NCI-H1417 treated with DMSO at 0.1 percent for 48 hours (cell line): ENCODE measurements at places on chromosomes 13 and 19.

- DNase-seq = no peak
Observed at GRCh38 chr19:45935267-45935666, 20.7 kb upstream of the NANOS2 start.

- no peak for DNase-seq
Observed at GRCh38 chr19:16288544-16288943, 36.1 kb upstream of the KLF2 start.

DNA sequence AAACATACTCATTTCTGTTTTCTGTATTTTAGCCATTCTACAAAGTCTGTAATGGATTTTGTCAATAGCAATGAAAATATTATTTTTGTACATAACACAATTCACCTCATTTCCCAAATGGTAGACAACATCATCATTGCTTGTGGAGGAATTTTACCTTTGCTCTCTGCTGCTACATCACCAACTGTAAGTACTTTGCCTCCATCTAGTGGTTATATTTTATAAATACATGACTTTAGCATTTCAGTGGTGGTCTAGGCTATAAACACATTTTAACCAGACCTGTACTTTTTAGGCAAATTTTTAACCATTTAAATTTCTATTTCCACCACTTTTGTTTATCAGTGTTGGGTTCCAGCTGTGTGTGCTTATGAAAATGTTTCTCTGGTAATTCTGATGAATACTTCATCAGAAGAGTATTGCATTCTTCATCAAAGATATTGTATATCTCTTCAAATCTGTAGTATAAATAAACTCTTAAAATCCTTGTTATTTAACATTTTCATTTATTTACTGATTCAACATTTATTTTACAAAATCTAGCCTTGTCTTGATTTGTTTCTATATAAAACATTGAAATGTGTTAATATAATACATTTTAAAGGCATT, 222.4 kb downstream of the NBEA start:
- DNase-seq = peak; percentile 44

- no peak for DNase-seq
Observed at GRCh38 chr19:8075158-8076074, 22.9 kb downstream of the CCL25 start.

DNA sequence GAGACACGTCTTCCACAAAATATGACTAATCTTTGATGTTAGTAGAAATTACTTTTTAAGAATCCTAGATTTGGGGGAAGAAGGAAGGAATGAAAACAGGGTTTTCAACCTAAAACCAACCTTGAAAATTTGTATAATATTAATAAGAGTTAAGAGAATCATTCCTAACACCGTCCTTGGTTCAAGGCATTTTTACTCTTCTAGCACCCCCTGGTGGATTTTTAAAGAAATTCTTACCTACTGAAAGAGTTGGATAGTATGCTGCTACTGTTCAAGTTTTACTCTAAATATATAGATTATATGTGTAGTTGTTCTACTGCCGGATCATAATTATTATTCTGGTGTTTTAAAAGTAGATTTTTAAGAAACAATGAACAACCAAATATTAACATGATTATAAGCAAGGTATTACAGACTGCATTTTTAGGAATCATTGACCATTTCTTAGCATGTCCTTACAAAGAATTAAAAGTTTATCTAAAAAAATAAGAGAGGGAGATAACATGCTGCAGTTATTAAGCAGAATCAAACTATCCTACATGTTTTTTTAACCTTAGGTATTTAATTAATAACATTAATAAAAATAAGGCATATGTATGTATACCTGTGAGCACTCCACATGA, 7.4 kb upstream of the SLITRK6 start:
- DNase-seq = peak; percentile 74

GRCh38 chr13:71801781-71802180, 65.2 kb downstream of the DACH1 start:
- DNase-seq = peak; percentile 97

GRCh38 chr19:47058621-47059022, 10.2 kb upstream of the TMEM160 start:
- DNase-seq = no peak

DNA sequence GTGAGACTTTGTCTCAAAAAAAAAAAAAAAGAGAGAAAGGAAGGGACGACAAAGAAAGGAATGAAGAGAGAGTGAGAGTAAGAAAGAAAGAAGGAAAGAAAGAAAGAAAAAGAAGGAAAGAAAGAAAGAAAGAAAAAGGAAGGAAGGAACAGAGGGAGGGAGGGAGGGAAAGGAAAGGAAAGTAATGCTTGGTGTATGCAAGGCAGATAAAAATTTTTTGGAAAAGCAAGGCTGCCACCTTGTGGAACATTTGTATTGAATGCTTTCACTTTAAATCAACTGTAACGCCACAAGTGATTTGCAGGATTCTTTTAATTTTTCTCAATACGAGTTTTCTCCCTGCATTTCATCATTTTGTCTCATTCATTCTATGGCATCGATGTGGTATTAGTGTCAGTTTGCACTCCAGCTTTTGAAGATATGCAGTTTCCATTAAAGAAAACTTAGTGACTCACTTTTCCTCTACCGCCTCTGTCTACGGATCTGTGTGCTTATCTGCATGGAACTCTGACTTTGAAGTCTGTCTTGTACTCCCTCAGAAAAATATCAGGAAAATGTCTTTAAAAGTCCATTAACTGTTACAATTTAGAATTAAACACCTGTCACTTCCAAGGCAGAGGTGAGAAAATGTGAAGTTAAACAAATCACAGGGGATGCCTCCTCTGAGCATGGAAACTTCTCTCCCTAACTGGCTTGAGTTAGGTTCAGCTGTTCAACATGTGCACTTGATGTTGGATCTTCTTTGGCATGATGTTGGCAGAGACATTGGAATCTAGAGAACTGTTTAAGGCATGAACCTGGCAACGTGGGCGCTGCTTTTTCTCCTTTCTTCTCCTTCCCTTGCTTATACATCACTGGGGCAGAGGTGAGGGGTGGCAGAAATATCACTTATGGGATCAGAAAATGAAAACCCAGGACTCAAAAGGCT, 20.0 kb upstream of the ZDHHC20 start:
- no peak for DNase-seq

- DNase-seq = no peak
Observed at GRCh38 chr13:110367620-110368019, 60.5 kb downstream of the COL4A2 start.

DNA sequence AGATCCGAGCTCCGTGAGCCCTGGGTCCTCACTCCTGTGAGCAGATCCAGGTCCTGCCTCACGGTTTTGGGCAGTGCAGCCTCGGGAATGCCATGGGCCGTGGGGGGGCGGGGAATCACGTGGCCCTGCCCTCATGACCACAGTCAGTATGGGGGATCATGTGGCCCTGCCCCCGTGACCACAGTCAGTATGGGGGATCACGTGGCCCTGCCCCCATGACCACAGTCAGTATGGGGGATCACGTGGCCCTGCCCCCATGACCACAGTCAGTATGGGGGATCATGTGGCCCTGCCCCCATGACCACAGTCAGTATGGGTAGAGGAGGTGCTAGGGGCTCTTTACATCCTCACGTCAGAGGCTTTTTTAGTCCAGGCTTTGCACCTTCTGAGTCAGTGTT, 64.3 kb upstream of the F7 start:
- no peak for DNase-seq

DNA sequence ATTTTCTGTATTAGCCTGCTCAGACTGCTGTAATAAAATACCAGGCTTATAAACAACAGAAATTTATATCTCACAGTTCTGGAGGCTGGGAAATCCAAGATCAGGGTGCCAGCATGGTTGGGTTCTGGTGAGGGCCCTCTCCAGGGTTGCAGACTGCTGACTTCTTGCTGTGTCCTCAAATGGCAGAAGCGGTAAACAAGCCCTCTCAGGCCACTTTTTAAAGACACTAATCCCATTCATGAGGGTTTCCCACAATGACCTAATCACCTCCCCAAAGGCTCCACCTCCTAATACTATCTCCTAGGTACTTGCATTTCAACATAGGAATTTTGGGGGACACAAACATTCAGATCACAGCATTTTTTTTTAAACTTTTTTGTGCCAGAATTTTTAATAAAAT, 159.3 kb downstream of the PDS5B start:
- no peak for DNase-seq

- no peak for DNase-seq
Observed at GRCh38 chr13:37094840-37095239, 10.6 kb downstream of the CSNK1A1L start.

DNA sequence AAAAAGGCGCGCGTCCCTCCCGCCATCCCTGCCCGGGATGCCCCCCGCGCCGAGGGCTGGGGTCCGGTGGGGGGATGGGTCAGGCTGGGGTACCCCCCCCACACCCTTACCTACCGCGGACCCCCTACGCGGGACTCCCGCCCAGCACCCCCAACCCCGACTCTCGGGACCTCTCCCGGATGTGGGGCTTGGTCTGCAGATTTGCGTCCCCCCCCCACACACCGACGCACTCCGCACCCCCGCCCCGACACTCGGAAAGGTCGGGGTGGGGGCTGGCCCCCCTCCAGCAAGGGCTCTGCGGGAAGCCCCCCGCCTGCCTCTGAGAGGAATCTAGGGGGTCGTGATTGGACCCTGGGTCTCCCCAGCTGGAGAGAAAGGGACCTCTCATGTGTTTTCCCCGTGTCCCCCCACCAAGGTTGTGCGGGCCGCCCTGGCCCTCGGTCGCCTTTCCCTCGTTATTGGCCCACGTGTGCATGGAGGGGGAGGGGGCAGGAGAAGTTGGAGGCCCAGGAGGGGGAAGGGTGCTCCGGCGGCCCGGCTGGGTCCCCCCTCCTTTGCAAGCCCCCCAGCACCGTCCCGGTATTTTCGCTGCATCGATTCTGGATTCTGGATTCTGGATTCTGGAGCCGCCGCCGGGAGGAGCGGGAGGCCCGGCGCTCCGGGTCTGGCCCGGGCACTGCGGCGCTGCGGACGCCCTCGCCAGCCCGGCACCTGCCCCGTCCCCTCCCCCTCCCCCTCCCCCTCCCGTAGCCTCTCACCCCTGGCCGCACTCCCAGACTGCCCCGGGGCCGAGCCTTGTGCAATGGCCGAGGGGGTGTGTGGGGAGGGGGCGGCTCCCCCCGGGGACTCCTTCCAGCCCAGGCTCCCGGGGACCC, 607 bp downstream of the NFIC start:
- no peak for DNase-seq

DNA sequence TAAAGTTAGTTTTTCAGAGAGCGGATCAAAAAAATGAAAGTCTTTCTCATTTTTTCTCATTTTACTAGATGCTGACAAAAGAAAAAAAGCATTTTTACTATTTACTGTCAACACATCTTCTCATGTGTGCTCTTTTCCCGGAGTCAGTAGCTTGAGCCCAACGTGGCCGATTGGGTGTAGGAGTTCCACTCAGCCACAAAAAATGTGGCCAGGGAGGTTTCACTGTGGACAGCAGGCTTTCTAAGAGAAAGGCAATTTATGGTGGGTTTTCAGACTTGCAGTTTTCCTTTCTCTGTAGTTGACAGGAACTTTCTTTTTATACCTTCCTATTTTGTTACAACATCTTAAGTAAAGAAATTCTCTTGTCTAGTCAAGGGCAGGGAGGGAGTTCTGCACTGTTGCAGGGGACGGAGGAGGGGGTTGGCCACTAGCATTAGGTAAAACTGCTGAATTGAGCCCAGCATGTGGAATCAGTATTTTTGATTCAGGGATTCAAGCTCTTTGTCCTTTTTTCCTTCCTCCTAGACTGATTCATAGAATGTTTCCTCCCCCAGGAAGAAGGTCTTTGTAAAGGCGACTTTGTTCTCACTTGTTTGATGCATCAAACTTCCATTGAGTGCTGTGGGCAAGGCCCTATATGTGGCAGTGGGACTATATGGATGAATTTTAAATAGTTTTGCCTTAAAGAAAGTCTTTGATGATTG, 123.1 kb downstream of the B3GLCT start:
- no peak for DNase-seq

DNA sequence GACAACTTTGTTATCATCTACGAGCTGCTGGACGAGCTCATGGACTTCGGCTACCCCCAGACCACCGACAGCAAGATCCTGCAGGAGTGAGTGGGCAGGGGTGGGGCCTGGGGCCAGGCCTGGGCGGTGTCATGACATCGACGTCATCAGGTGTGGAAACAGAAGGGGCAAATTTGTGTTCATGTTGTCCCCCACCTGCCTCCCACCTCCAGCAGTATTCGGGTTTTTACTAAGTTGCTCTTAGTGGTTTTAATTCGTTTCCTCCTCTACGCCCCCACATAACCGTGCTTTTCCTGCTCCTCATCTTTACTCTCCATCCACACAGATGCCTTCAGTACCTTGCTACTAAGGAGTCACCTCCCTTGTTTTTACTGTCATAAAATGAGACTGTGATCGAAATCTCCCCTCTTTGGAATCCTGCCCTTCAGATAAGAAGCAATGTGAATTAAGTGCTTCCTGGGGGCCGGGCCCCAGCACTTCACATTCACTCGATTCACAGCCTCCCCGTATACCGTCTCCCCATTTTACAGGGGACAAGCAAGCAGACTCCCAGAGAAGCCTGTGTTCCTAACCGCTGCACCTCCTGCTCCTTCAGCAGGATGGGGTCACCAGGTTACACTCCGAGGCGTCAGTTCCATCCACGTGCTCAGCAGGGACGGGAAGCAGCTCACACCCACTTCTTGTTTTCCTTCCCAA, 10.5 kb downstream of the AP1M1 start:
- DNase-seq = no peak

GRCh38 chr19:33558151-33558550, 36.6 kb upstream of the PEPD start:
- no peak for DNase-seq

GRCh38 chr19:8240274-8241229, 31.4 kb downstream of the CERS4 start:
- no peak for DNase-seq

- no peak for DNase-seq
Observed at GRCh38 chr13:30418717-30419459, 3.4 kb upstream of the UBE2L5 start.

DNA sequence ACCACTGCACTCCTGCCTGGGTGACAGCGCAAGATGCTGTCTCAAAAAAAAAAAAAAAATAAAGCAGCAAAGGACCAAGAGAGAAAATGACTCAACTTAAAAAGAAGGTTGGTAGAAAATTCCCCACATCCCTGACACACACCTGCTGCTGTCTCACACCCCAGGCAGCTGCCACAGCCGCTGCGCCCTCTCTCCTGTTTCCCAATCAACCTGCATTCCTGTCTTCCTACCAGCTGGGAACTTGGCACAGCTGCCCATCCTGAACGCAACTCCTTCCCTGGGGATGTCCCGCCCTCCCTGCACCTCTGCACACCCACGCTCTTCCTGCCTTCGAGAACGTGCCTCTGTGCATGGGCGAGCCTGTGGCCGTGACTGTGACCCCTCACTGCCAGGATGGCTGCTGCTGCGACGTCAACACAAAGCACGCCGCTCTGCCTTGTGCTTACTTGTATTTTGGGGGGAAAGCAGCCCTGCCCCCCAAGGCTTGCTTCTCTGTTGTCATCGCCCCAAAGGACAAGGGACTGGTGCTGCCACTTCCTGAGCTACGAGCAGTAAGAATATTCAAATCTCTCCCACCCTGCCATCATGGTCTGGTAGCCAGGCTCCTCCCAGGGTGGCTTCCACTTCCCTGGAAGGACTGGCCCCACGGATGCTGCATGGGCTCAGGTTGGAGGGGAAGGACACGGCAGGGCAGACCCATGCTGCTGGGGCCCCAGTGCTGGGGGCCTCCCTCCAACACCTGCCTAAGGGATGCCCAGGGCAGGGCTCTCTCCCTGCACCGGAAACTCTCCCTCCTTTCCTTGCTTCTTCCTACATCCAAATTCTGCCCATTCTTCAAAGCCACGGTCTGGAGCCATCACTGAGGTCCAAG, 20.7 kb downstream of the SH3GL1 start:
- no peak for DNase-seq
